Caki2 (cell line): ENCODE measurements at places on chromosomes 3 and 15.

DNA sequence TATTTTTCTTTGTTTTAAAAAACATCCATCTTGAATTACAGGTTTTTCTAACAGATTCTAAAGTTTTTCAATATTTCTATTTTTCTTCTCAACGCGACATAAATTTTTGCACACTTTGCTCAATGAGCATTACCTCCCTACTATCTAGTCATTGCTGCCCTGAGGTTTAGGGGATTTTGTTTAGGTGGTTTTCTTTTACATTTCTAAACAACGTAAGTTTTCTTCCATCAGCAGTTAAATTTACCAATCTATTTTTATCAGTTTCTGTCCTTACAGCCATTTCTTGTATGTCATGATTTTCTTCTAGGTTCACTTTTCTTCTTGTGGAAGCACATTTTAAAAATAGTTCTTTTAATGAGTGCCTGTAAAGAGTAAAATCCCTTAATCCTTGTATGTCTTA, 49.2 kb upstream of the CCR2 start:
- DNase-seq: no peak

DNA sequence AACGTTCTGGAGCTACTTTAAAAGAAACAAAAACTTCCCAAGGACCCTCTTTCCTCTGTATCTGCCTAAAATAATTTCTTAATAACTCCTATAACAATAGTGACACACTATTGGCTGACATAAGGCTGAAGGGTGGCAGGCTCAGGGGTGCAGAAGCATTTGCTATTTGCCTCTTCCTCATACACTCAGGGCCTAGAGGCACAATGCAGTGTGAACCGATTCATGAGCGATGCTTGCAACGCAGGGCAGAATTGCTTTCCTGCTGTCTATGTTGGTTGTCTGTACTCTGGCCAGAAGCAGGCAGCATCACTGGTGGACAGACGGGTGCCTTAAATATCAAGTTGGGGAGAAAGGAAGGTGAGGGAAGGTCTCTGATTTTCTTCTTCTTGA, 157.4 kb downstream of the AGBL1 start:
- no peak for DNase-seq

- peak; percentile 35 for DNase-seq
Observed at GRCh38 chr3:108153451-108153981, 62.7 kb upstream of the CD47 start.

DNA sequence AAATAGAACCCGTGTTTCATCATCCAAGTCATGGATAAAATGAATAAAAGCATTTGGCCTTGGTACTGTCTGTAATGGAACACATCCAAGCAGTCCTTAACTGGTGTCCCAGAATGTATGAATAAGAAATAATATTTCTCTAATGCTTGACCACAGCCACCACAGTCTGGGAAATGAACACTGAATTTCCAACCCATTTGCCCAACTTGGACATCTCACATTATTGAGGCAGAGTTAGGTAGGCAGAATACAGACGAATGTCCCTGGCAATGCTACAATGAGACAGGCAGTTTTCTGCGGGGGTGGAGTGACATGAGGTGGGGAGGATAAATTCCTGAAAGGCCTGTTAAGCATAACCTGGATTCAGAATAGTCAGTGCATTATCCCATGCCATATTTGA, 245.7 kb downstream of the ZIC1 start:
- DNase-seq: no peak

DNA sequence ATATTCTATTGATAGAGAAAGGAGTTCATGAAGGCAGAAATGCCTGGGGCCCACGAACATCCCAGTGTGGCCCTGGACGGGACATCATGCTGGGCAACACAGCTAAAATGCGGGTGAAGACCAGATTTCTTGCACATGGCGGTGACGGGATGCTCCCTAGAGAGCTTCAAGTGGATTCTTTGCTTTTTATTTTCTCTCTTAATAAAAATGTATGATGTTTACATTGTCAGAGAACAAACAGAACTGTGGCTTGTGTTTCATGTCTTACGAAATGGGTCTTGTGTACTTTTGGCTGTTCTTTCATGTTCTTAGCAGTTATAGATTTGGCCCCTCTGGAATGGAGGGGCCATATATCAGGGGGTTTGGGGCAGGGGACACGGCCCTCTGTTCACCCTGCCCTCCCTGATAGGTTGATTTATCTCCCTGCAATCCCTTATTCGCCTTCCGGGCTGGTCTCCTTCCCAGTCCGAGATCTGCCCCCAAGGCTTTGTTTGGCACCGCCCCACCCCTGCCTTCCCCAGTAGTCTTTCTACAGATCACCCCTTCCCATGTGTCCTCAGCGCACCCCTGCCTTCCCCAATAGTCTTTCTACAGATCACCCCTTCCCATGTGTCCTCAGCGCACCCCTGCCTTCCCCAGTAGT, 68.7 kb upstream of the CGNL1 start:
- DNase-seq: no peak

GRCh38 chr15:52102463-52102862, 10.1 kb downstream of the BCL2L10 start:
- DNase-seq: peak; percentile 90

DNA sequence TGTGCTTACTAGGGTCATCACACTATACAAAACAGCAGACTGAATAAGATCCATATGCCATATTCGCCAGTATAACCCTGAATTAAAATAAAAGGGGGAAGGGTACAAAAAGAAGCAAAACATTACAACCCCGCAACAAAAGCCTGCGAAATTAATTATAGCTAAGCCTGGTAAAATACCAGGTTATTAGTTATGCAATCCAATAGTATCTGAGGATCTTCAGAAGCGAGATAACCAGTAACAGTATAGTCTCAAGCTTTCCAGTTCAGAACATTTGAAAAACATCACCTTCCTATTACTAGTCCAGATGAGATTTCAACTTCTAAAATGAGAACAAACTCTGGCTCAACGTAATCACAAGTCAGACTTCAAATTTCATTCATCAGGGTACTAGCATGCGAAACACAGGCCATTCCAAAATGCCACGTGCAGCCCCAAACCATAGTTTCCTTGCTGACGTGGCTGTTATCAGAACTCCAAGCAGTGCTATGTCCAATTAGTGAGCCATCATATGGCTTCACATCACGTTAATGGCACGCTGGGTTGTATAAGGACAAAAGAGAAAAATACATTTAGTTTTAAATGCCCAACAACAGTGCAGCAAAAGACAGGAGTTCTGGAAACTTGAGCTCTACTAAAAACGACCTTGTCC, 1.1 kb downstream of the SSR3 start:
- no peak for DNase-seq

DNA sequence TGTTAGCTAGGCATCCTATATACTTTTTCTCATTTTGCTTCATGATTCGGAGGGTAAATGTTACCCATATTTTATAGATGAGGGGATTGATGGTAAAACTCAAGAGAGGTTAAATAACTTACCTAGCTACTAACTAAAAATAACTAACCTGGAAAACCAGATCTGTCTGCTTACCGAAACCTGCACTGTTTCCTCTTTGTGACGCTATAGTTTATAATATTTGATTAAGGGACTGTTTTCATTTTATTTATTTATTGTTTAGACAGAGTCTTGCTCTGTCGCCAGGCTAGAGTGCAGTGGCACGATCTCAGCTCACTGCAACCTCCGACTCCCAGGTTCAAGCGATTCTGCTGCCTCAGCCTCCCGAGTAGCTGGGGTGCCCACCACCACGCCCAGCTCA, 55.9 kb downstream of the MAP6D1 start:
- no peak for DNase-seq

DNA sequence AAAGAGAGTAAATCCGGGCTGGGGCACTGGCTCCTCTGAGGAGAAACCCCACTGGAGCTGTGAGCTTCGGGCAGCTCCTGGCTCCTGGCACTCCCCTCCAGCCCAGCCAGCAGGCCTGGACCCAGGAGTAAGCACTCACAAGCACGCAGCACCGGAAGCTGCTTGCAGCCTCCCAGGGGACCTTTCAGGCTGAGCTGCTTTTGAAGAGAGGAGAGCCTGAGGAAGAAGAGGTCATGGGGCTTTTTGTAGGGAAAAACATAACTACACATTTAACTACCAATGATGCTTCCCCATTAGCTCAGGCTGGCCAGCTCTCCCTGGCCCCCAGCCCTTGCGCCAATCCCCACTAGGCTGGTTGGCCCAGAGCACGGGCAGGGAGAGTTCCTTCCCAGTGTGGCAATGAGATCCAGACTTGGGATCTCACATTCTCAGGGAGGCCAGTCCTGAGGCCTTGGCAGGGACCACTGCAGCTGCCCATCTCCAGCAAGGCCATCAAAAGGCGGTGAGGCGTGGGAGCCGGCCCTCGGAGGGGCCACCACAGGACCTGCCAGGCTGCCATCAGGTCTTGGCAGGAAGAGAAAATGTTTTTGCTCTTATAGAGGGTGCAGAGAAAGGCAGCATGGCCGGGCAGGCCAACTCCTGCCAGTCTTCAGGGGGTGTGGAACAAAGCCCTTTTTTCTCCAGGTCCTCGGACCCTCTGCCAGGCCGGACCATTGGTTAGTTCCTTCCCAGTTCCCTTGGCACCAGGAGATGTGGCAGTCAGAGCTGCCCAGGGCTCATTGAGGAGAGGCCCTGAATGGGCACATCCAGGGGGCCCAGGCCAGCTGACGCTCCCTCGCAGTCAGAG, 41.5 kb upstream of the MFGE8 start:
- no peak for DNase-seq

DNA sequence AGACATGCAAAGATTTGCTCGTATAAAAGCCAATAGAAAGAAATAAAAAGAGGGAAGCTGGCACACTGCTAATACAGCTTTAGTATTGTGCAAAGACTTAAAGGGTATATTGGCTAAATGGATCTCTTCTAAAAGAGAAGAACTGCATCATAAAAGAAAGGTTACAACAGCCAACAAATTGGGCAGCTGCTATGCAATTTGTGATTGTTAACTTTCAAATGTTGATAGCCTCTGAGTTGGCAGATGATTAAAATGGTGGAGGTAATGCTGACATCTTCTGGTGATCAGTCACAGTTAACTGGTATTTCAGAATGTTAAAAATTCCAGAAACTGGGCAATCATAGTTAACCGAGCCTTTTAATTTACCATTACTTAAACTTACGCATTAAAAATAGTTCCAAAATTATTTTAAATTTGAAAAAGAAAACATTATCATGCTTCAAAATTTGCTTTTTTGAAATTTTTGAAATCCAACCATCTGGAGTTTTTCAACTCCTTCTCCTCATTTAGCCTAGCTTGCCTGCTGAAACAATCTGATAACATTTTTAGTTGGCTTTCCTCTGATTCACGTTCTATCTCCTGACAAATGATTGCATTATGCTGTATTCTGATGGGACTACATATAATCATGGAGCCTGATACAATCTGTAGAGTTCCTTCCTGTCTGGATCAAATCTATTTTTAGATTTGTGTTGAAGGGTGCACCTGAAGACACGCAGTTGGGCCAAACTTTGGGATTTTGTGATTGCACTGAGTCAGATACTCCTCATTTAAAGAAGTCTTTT, 144.0 kb upstream of the PDZRN3 start:
- DNase-seq: no peak

DNA sequence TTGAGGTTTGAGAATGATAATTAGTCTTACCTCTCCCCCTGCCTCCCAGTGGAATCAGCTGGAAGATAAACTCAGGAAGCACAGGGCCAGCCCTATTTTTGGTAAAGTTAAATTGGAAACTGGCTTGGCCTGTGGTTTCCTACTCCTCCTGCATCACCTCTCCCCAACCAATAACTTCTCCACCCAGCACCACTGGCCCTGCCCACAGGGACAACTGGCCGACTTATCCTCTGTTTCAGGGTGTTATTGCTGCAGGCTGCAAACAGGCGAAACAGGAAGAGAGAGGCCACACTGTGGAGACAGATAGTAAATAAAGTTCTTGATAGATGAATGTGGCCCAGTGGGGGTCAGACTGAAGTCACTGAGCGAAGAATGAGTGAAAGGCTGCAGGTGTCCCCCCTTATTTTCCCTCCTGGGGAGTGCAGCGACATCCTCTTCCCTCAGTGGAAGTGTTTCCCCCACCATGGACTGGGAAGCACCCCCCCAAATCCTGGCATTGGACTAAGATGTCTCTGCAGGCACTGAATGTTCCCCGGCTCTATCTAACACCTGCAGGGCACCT, 47.1 kb downstream of the PDIA5 start:
- DNase-seq: no peak

GRCh38 chr3:49661281-49661680, 12.9 kb upstream of the APEH start:
- peak; percentile 9 for DNase-seq

DNA sequence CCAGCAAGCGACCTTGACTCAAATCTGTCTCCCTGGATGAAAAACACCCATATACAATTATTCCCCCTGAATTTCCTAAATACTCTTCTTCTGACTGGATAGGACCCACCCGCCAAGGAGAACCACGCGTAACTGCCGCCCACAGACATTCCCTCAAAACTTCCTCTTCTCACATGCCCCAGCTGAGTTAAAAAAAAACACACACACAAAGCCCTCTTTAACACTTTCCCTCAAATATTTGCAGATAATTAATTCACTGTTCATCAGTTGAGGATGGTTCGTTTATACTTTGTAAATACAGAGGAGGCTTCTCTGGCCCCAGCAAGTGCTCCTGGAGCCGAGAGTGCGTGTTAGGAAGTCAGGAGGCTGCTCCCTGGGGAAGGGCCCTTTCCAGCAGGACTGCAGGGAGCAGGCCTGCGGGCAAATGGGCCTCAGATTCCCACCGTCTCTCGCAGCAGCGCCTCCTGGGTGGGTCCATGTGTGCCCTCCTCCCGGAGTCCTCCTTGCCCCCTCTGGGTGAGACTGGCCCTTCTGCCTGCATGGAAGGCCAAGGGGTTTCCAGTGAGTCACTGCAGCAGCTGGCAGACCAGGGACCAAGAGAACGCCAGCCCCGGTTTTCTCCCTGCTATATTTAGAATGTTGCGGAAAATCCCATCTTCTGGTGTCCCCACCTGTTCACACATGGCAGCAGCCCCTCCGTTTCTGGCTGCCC, 46.8 kb downstream of the MGLL start:
- no peak for DNase-seq

- DNase-seq: no peak
Observed at GRCh38 chr3:52524752-52525679, 8.6 kb downstream of the NT5DC2 start.
